ENCODE measurements at places on chromosomes 2 and 18.

DNA sequence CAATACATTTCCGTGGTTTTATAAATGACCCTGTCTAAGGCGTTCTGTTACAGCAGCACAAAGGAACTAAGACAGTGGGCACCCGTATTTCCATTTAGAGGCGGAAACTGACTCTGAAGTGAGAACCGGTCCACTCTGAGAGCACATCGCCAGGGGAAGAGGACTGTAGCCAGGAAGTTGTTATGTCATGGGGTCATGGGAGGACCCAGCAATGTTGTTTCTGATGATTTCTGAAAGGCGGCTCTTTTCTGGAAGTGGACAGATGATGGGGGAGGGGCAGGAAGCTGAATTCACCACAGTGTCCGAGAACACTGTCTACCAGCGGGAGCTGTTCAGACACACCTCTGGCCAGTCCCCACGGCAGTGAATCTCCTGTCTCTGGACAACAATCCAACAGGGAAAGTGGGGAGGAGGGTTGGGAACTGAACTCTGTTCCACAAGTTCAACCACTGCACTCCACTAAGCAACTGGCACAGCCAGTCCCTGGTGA, 2.1 kb upstream of the LRRFIP1 start:
- no peak for DNase-seq

- no peak for DNase-seq
Observed at GRCh38 chr2:7676714-7677113, 759.5 kb downstream of the RNF144A start.

GRCh38 chr2:28895189-28895893, 874 bp downstream of the WDR43 start:
- DNase-seq, result no peak

DNA sequence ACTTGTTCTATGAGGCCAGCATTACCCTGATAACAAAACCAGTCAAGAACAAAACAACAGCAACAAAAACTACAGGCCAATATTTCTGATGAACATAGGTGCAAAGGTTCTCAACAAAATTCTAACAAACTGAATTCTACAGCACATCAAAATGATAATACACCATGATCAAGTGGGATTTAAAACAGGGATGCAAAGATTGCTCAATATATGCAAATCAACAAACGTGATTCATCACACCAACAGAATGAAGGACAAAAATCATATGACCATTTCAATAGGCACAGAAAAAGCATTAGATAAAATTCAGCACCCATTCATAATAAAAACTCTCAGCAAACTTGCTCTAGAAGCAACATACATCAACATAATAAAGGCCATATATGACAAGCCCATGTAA, 173.6 kb downstream of the CAMKMT start:
- DNase-seq, result no peak

DNA sequence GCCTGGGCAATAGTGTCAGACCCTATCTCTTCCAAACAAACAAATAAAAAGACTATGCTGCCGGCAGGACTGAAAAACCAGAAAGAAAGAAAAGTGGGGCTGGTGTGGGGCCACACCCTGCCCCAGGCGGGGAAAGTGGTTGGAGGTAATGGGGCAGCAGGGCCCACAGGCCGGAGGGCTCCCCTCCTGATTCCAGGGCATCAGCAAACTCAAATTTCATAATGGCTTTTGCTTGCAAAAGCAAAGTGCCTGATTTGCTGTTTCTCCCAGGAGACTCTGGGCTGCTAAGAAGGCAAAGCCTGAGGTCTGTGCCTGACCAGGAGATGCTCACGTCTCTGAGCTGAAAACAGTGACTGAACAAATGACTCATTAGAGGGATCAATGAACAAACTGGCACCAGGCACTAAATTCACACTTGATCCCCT, 121.9 kb downstream of the HDAC4 start:
- no peak for DNase-seq
